ENCODE measurements at places on chromosomes 12 and 14. TPM values are rescaled to one million over a fixed set of nuclear protein-coding genes. Genes with fewer than 3 reads are reported as not detected.
A peak's percentile ranks its signal among the peaks of the same experiment; 100 is the strongest.

GRCh38 chr12:68538726-68539614, 71.7 kb upstream of the RAP1B start:
- peak; percentile 13 for DNase-seq

DNA sequence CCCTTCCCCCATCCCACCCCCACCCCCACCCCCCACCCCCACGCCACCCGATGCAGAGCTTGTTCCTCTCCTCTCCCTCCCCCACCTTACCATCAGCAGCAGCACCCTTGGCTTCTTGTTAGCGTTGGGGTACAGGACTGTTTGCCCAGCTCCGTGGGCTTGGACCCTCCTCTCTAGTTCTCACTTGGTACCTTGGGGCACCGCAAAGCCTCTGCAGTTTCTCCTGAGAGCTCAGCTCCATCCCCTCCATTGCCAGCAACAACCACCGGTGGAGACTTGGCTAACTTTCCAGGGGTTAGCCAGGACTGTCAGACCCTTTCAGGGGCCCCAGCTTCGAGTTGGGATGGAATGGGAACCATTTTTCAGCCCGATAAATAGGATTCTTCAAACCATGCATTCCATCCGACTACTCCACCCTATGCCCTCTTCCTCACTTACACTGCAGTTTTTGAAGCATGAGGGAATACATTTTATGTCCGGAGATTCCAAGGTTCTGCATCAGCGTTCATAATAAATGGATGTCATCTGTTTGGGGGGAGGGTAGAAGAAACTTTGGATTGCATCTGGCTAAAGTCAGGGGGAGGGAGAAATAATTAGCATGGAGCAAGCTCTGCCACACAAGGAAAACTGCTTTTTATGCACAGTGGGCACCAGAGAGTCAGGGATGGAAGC, 1.1 kb downstream of the SCN8A start:
- DNase-seq, result no peak

Gene CLEC4D
- total RNA-seq, result not detected

Gene GPR132
- total RNA-seq, result 0.13 TPM

- DNase-seq, result no peak
Observed at GRCh38 chr14:66827182-66827581, 319.2 kb downstream of the GPHN start.

Gene METTL1
- 2.8 TPM for total RNA-seq

DNA sequence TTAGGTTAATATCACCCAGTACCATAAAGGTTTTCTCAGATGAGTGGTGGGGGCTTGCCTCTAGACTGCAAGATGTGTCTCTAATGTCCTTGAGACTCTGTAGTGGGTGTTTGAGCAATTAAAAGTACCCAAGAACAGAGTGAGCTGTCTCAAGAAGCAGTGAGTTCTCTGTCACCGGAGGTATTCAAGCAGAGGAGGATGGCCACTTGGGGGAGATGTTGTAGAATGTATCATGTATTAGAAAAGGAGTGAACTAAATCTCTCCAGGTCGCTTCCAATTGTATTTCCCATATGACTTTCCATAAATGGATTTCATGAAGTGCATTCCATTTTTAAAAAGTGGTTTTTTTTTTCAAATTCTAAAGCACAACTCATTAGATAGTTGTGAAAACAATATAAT, 35.0 kb downstream of the SLC17A8 start:
- no peak for DNase-seq

DNA sequence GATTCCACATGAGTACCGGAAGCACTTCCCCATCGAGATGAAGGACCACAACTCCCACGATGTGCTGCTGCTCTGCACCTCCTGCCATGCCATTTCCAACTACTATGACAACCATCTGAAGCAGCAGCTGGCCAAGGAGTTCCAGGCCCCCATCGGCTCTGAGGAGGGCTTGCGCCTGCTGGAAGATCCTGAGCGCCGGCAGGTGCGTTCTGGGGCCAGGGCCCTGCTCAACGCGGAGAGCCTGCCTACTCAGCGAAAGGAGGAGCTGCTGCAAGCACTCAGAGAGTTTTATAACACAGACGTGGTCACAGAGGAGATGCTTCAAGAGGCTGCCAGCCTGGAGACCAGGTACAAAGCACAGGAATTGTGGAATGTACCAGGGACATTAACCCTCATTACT, 22.4 kb upstream of the GALNT16 start:
- no peak for DNase-seq

DNA sequence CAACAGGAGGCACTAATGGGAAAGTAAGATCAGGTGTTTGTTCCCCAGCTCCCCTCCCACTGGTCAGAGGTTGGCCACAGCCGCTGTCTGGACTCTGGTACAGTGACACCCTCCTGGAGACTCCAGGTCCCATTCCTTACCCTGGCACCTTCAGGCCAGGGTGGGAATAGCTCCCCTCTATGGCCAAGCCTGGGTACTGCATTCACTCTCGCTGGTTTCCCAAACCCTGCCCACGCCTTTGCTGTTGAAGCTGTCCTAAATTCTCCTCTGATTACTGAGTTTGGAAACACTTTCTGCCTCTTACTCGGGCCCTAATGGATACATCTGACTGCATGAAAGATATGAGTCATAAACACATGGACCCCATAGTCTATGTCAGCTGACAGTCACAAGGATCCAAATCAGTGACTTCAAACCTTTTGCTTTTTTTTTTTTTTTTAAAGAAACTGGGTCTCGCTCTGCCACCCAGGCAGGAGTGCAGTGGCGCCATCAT, 17.9 kb downstream of the HRK start:
- no peak for DNase-seq

- peak; percentile 94 for DNase-seq
Observed at GRCh38 chr14:85234156-85235025, 295.6 kb upstream of the FLRT2 start.

Gene TMX1
- 58.2 TPM for total RNA-seq

Gene CFAP54
- total RNA-seq, result 0.26 TPM

GRCh38 chr12:50018968-50019367, 6.3 kb downstream of the RACGAP1 start:
- no peak for DNase-seq

DNA sequence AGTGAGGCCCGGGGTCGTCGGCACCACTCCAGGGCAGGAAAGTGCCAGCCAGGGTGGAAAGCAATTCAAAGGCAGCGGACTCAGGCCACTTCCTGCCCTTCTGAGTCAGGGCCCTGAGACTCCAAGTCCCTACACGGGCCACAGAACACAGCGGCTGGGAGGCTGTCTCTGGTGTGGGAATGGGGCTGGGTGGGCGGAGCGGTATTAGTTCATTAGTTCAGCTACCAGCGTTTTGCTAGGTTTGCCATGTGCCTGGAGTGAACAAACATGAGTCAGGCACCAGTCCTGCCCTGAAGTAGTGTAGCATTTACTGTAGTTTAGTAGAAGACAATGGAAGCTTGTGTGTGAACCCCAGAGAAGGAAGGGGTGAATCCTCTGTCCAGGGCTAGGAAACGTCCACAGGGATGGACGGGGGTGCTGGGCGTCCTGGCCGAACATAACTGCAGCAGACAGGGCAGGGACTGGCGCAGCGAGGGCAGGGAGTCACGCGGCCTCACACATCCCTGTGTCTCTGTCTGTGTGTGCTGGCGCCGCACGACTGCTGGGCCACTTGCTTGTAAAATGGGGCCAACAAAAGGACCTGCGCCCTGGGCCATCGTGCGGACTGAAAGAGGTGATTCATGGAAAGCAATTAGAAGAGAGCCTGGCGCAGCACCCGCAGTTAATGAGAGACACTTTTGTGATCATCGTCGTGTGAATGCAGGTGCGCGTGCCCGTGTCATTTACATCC, 186.4 kb upstream of the PRMT8 start:
- peak; percentile 94 for DNase-seq

Gene PAX9
- 9.7 TPM for total RNA-seq

Gene MYH6
- total RNA-seq, result not detected

DNA sequence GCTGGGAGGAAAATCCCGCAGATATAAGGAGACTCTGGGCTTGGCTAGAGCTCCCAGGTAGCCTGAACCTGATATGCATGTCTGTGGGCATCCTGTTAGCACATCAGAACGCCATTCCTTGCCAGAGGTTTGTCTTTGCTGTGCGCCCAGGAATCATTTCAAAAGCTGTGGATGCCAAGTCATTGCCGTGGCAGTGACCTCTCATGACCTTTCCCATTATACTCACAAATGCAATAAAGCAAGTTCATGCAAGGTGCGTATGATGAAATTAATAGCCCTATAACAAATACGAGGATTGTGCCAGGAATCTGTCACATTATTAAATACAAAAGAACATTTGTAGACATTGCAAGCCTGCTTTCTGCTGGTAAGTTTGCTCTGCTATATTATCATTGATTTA, 229.1 kb upstream of the PELI2 start:
- peak; percentile 93 for DNase-seq

DNA sequence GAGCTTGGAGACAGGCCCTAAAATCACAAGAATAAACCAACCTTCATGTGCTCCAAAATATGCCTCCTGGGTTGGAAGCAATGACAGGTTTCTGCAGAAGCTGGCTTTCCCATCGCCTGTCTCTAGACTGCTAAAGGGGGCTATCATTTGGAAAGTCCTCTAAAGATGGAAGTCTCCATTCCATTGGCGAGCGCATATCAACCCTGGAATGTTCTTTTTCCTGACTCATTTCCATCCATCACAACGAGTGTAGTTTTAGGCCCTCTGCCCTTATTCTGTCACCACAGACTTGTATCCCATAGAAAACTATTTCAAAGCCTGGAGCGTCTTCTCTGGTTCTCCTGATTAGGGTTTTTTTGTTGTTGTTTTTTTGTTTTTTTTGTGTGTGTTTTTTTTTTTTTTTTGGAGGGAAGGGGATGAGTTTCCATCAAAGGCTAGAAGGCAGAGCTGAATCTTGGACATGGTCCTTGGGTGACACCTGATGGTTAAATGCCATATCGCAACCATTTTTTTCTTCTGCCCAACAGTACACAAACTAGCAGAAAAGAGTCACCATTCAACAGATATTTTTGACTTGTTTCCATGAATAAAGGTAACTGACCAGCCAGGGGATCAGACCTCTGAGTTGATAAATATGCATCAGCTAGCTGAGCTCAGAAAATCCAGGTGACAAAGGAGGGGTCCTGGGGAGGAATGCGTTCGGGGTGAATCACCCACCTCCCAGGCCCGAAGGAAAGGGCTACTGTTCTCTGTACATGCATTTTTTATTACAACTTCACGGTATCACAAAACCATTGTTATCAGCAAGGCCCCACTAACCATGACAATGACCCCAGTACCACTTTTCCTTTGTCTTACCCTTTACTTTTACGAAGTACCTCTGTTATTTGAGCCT, 40.5 kb downstream of the KCNA5 start:
- peak; percentile 56 for DNase-seq

Gene OLR1
- total RNA-seq, result not detected

Gene GPR84
- 0.13 TPM for total RNA-seq

GRCh38 chr12:111202237-111202915, 166.5 kb downstream of the PHETA1 start:
- no peak for DNase-seq

Gene ATF1
- total RNA-seq, result 39.6 TPM

DNA sequence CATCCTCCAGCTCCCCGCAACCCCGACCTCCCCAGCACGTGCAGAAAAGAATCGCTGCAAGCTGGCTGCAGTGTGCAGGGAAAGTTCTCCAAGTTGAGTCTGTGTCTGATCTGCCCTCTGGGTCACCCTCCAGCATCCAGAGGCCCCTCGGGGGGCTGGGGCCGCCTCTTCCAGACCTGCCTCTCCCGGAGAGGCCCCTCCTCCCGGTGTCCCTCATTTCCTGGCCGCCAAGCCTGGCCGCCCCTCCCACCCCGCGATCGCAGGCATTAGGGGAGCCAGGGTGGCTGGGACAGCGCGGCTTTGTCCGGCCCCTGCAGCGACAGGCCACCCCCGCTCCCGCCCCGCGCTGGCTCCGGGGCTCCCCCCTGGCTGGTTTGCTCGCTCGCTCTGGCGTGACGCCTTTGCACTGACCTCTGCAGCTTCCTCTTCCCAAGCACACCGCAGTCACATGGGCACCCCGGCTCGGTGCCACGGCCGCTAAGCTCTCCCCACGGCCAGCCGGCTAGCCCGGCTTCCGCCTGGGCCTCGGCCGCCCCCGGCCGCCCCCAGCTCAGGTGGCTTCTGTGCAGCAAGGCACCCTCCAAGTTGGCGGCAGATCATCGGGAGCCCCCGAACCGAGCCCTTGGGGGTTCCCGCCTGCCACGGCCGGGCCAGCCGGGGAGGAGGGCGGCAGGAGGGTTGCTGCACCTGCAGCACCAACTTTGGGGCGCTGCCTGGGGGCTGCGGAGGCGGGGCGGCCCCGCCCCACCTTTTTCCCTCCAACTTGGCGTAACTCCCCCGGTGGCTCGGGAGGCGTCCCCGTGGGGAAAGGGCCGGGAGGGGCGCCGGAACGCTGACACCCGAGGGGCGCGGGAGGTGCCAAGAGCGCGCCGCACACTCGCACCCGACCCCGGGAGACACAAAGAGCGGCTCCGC, 43.7 kb downstream of the KDM2B start:
- no peak for DNase-seq

DNA sequence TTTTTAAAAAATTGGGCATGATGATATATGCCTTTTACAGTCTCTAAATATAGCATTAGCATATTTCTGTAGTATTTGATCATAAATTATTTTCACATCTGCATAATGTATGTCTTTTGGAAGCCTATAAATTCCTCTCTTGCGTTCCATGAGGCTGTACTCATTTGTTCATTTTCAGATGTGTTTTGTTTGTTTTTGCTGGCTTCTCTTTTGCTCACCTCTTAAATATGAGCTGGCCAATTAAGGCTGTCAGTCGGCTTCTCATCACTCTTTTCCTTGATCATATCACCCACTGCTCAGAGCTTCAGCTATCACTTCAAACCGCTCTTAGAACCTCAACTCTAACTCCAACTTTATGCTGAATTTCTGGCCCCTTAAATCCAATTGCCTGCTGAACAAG, 6.6 kb downstream of the TMEM263 start:
- no peak for DNase-seq

GRCh38 chr12:118237052-118237665, 101.2 kb downstream of the PEBP1 start:
- DNase-seq, result no peak

Measured in bronchial epithelial cell (primary cell).